Camera-type eye (tissue), 1 donor: ENCODE measurements at places on chromosomes 11 and 22. TPM values are rescaled to one million over a fixed set of nuclear protein-coding genes. Genes with fewer than 3 reads are reported as not detected.

The FAR1 gene
- total RNA-seq, result 126 TPM

The TSPAN32 gene
- 3.3 TPM for total RNA-seq

The F2 gene
- total RNA-seq, result not detected

The VSTM5 gene
- 2.0 TPM for total RNA-seq

The KMT2A gene
- 169 TPM for total RNA-seq

The PICALM gene
- total RNA-seq, result 404 TPM

The C22orf23 gene
- total RNA-seq, result not detected

The BSX gene
- not detected for total RNA-seq
